ENCODE measurements at places on chromosomes 4 and X.

DNA sequence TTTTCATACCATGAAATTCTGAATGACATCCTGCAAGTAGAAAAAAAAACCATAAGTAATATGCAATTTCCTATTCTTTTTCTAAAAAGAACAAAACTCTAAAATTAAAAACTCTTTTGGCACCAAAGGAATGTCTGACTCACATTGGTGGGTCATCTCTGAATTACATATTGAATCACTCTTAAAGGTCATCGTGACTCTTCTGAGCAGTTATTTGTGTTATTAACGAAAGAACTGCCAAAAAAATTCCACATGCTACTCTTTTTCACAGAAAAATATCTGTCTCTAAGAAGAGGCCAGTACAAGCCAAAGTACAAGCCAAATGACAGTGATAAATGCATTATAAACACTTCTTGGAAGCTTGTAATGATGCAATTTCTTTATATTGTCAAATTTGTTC lies 282.2 kb downstream of the GUCY2F start:
- DNase-seq: no peak

- DNase-seq: no peak
Observed at GRCh38 chr4:33998291-33998690, 2246.0 kb downstream of the ARAP2 start.

GRCh38 chr4:81021142-81021944 lies 9.2 kb upstream of the BMP3 start:
- DNase-seq: no peak

DNA sequence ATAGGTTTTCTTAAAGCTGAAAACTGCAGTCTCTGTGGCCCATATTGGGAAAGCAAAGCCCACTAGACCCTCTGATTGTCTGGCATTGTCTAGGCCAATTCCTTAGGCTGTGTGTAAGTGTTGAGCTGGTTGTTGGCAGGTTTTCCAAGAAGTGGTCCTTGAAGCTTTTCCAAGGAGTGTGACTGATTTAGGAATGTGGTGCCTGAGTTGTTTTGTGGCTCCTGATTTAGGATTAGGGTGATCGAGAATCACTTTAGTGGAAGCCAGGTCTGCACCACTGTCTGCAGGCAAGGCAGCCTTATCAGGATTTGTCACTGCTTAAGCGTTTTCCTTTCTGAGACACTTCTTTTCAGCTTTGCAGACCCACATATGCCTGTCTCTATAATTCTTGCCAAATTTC lies 339.0 kb upstream of the DDX53 start:
- no peak for DNase-seq

GRCh38 chr4:15963576-15963975 lies 601 bp upstream of the FGFBP2 start:
- peak; percentile 73 for DNase-seq

- no peak for DNase-seq
Observed at GRCh38 chr4:9988933-9989332, 32.4 kb downstream of the SLC2A9 start.

DNA sequence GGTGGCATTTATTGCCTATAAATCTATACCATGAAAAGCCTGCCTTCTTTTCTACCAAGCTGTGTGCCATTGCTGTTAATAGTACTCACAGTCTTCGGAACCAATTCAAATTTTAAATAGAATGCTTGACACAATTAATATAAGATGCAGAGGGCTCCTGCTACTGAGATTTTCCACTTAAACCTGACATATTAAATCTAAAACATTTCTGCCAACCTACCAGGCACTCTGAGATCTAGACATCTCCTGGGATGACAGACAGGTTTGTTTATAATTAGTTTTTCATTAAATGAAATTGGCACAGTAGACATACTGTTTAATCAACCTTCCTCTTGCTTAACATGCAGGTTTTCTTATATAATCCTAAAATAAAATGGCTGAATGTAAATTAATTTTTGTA lies 117.3 kb upstream of the CBR4 start:
- DNase-seq: no peak

DNA sequence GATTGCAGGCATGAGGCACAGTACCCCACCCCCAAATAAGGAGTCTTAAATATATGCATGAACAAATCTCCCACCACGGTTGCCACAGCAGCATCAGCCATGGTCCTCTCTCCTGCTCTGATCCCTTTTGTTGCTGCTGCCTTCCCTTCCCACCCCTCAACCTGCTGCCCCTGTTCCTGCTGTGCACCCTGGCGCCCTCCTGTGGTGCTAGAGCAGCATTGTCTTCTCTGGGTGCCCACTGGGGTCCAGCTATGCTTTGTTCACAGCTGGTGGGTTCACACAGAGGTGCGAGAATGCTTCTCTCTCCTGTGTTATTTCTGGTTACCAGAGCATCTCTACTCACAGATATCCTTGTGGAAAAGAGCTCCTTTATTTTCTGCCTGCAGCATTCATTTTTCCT lies 116.2 kb downstream of the GATB start:
- no peak for DNase-seq

GRCh38 chr4:180932370-180933001 lies 1310.7 kb upstream of the TENM3 start:
- DNase-seq: no peak

GRCh38 chr4:122458625-122459024 lies 2.1 kb upstream of the IL2 start:
- DNase-seq: no peak

GRCh38 chr4:56953680-56954520 lies 23.5 kb downstream of the NOA1 start:
- DNase-seq: no peak

- DNase-seq: no peak
Observed at GRCh38 chr4:140876615-140877364, 120.6 kb upstream of the TBC1D9 start.

DNA sequence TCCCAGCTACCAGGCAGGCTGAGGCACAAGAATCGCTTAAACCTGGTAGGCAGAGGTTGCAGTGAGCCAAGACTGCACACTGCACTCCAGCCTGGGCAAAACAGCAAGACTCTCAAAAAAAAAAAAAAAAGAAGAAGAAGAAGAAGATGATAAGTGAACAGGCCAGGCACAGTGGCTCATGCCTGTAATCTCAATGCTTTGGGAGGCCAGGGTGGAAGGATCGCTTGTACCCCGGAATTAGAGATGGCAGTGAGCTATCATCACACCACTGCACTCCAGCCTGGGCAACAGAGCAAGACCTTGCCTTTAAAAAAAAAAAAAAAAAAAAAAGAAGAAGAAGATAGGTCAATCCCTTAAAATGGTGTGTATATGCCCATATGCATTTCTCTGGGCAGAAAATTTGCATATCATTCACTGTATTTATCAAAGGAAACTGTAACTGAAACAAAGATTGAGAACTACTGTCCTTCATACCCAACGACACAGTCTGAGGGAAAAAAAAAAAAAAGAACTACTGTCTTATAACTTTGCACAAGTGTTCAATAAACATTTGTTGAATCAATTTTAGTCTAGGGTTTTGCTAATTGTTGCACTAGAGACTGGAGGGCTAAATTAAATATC lies 2.3 kb downstream of the RFC1 start:
- DNase-seq: no peak

DNA sequence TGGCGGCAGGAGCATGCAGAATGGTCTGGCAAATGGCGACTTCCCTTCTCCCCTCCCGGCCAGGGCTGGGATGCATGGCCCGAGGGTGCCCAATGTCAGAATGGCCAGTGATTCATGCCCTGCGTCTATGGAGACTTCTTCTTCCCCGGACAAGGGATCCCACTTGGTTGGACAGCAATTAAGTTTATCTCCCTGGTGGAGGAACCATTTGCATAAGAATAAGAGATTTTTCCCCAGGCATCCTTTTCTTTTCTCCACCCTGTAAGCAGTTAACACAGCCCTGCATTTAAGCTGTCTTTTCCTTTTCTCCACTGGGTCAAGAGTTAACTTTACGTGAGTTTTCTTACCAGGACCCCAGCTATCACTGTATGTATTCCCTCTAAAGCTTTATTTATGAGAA lies 856.6 kb downstream of the GLUD2 start:
- DNase-seq: no peak

Data from natural killer cell (primary cell).